ENCODE measurements at places on chromosomes 2 and 18. TPM values are rescaled to one million over a fixed set of nuclear protein-coding genes. Genes with fewer than 3 reads are reported as not detected.

Gene CABYR
- not detected for total RNA-seq

- no peak for DNase-seq
- no peaks in the 10 kb centered on the region for H3K36me3 ChIP-seq
- no peaks in the 10 kb centered on the region for H3K27me3 ChIP-seq
- no peak overlapping the region for H3K4me3 ChIP-seq
- no peaks in the 10 kb centered on the region for H3K4me1 ChIP-seq
Observed at GRCh38 chr18:11019295-11020105, 129.9 kb downstream of the PIEZO2 start.

DNA sequence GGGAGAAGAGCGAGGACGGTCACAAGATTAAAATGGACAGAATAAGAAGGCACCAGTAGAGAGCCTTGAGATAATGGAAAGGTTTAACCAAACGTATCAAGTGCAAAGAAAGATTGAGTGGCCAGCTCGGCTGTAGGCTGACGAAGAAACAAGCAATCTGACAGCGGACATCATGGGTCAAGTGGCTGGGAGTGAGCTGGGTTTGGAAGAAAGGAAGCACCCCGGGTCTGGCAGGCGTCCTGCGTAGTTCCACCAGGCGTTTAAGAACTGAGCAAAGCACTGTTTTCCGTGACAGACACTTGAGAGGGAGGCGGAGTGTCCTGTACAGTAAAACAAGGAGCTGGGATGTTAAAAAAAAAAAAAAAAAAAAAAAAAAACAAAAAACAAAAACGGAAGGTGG is 27.1 kb downstream of the DAPL1 start:
- DNase-seq: no peak
- H3K4me3 ChIP-seq: no peak overlapping the region
- H3K36me3 ChIP-seq: no peaks in the 10 kb centered on the region
- H3K4me1 ChIP-seq: no peaks in the 10 kb centered on the region

GRCh38 chr18:38038242-38038641 is 472.6 kb upstream of the CELF4 start:
- H3K27me3 ChIP-seq: no peaks in the 10 kb centered on the region
- H3K36me3 ChIP-seq: no peaks in the 10 kb centered on the region
- DNase-seq: no peak
- no peak overlapping the region for H3K4me3 ChIP-seq

DNA sequence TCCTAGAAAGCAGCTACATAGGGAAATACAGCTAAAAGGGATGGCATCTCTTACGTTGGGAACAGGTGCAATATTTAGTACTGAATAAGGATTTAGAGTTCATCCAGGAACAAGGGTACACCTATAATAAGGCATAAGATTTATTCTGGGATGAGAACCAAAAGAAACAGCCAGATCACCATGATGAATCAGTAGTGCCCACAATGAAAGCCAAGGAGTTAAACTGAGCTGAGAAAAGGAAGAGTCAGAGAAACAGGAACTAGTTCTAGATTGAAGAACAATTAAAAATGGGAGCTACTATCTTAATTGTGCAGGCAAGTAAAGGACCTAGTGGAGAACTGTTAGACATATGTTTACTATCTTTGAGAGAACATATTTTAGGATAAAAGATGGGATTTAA is 692.3 kb downstream of the LRP1B start:
- no peak overlapping the region for H3K4me3 ChIP-seq
- H3K27me3 ChIP-seq: no peaks in the 10 kb centered on the region
- H3K4me1 ChIP-seq: no peaks in the 10 kb centered on the region

DNA sequence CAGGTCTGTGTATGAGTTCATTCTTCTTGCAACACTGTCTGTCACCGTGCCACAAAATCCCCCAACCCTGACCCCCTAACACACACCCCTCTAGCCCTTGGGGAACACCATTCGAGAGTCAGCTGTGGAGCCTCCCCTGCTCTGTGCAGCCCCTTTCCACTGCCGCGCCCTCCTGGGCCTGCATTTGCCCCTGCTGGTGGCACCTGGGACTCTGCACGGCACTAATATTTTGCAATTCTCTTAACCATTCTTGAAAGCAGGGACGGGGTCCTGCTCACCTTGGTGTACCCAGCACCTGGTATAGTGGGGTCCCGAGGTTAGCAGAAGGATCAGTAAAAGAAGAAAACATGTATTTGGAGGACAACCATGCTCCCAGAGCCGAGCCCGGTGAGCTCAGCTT is 124.0 kb downstream of the HDAC4 start:
- no peak for DNase-seq
- peaks cover 46% of the 10 kb centered on the region for H3K4me1 ChIP-seq
- no peaks in the 10 kb centered on the region for H3K27me3 ChIP-seq
- H3K4me3 ChIP-seq: no peak overlapping the region
- no peaks in the 10 kb centered on the region for H3K36me3 ChIP-seq
- peak overlapping the region; percentile 71 for H3K27ac ChIP-seq

DNA sequence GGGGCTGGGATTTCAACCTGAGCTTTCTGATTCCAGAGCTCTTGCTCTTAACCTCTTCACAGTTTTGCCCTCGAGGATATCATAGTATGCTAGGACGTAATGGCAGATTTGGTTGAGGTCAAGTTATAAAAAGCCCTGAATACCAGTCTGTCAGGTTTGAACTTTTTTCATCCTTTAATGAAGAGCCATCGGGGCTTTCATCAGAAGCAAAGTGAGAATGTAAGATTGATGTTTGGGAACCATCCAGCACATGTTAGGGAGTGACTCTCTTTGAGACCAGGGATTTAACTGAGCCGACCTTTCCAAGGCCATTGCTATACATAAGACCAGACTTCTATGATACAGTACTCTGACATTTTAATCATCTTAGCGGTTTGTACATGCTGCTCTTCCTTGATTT is 142.5 kb downstream of the TTC27 start:
- no peaks in the 10 kb centered on the region for H3K36me3 ChIP-seq
- H3K27ac ChIP-seq: no peak overlapping the region
- H3K4me1 ChIP-seq: no peaks in the 10 kb centered on the region
- H3K4me3 ChIP-seq: no peak overlapping the region
- DNase-seq: no peak

GRCh38 chr2:62409442-62409841 is 96.6 kb downstream of the TMEM17 start:
- peaks cover 13% of the 10 kb centered on the region for H3K4me1 ChIP-seq
- no peak overlapping the region for H3K27ac ChIP-seq
- H3K36me3 ChIP-seq: no peaks in the 10 kb centered on the region
- no peak overlapping the region for H3K4me3 ChIP-seq

DNA sequence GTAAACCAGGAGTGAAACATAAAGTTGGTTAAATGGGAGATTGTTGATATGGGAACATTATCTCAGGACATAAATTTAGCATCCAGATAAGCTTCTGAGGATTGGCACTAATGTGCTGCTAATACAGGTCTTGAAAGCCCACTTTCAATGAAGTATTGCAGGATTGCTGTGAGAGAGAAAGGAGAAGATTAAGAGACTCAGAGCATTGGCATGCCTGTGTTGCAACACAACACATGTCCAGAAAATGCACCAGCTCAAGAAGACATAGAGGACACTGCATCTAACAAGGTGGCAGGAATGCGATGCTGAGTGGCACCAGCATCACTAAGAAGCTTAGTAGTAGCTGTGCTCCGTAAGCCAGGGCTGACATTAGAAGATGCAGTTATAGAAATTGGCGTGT is 728.9 kb downstream of the SUCLG1 start:
- no peaks in the 10 kb centered on the region for H3K36me3 ChIP-seq
- no peak for DNase-seq
- H3K4me1 ChIP-seq: no peaks in the 10 kb centered on the region
- no peak overlapping the region for H3K4me3 ChIP-seq
- no peak overlapping the region for H3K27ac ChIP-seq
- no peaks in the 10 kb centered on the region for H3K27me3 ChIP-seq

- no peaks in the 10 kb centered on the region for H3K27me3 ChIP-seq
- H3K36me3 ChIP-seq: no peaks in the 10 kb centered on the region
- H3K4me3 ChIP-seq: no peak overlapping the region
- H3K27ac ChIP-seq: no peak overlapping the region
- no peaks in the 10 kb centered on the region for H3K4me1 ChIP-seq
- DNase-seq: no peak
Observed at GRCh38 chr2:16438613-16439321, 226.9 kb downstream of the CYRIA start.

DNA sequence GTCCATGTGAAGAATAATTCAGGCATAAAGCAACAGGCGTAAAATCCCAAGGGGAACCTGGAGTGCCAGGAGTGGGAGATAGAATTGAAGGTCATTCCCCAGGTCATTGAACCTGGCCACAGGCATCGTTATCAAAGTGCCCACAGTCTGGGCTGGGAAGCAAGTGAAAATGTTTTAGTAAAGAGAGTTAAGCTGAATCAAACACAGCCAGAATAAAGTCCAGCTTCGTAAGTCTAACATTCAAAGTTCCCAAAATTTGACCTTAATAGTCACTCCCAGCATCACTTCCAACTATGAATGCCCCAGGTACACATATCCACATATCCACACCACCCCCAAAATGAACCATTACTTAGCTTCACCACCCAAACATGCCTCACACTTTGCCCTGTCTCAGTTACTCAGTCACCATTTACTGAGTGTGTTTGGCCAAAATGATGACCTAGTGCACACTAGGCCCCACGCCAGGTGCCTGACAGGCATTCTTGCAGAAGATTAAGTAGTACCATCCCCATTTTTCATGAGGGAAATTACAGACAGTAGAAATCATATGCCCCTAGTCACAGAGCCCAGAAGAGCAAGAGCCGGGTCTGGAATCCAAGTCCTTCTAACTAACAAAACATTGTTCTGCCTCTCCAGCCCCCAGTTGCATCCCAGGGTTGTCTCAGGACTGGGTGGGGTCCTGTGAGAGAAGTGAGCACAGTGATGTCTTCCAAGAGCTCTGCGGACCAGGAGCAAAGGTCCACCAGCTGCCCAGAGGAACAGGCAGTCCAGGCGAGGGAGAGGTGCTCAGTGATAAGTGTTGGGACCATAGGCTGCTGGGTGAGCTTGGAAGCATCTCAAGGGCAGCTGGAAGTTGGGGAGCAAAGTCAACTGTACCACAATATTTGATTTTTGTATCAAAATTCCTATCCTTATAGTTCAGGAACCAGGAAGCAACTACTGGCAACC is 65.2 kb upstream of the MYCN start:
- no peaks in the 10 kb centered on the region for H3K36me3 ChIP-seq
- H3K27me3 ChIP-seq: no peaks in the 10 kb centered on the region
- no peaks in the 10 kb centered on the region for H3K4me1 ChIP-seq

DNA sequence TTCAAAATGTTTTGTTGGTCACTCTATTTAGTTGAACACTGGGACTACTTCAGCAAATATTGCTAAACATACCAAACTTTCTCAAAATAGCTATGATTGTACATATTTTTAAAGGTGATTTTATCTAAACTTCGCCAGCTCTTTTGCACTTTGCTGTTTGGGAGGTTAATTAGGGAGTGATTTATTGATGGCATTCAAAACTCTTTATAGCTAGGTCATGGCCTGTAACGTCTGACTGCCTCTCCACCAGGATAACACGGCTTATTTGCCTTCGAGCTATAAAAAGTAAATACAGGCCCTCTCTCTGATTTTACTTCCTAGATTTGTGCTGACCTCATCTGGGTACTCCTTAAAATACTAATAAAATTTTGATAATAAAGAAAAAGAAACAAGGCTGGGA is 931.9 kb downstream of the DCDC2C start:
- H3K27me3 ChIP-seq: no peaks in the 10 kb centered on the region
- no peaks in the 10 kb centered on the region for H3K36me3 ChIP-seq
- H3K4me1 ChIP-seq: no peaks in the 10 kb centered on the region
- DNase-seq: no peak
- no peak overlapping the region for H3K4me3 ChIP-seq
- no peak overlapping the region for H3K27ac ChIP-seq

Gene CPSF3
- 173 TPM for total RNA-seq

Gene IL36G
- total RNA-seq: not detected

DNA sequence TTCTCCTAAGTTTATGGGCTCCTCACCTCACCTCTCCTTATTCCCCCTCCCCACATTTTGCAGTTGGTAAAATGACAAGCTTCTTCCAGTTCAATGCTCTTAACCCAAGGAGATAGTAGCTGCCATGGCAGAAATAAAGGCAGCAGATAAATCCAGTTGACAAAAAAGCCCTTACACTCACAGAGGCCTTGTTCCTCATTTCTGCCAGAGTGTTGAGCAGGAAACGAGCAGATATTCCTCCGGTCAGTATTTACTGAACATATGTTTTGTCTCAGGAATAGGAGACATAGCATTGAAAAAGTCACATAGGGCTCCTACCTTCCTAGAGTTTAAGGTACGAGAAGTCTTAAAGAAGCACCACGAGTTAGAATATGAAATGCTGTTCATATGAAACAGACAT is 493.7 kb upstream of the TNP1 start:
- no peaks in the 10 kb centered on the region for H3K27me3 ChIP-seq
- no peaks in the 10 kb centered on the region for H3K36me3 ChIP-seq
- H3K4me3 ChIP-seq: no peak overlapping the region
- H3K4me1 ChIP-seq: peaks cover 3% of the 10 kb centered on the region
- DNase-seq: no peak

Gene MLPH
- total RNA-seq: 84.8 TPM

GRCh38 chr2:44362207-44363015 is 664 bp downstream of the CAMKMT start:
- H3K4me1 ChIP-seq: peaks cover 33% of the 10 kb centered on the region
- H3K27ac ChIP-seq: peak overlapping the region; percentile 93
- peak; percentile 49 for DNase-seq

GRCh38 chr18:11995445-11996189 is 14.3 kb downstream of the IMPA2 start:
- no peaks in the 10 kb centered on the region for H3K36me3 ChIP-seq
- no peak overlapping the region for H3K4me3 ChIP-seq
- H3K27ac ChIP-seq: peak overlapping the region; percentile 78
- peaks cover 26% of the 10 kb centered on the region for H3K4me1 ChIP-seq
- no peaks in the 10 kb centered on the region for H3K27me3 ChIP-seq

DNA sequence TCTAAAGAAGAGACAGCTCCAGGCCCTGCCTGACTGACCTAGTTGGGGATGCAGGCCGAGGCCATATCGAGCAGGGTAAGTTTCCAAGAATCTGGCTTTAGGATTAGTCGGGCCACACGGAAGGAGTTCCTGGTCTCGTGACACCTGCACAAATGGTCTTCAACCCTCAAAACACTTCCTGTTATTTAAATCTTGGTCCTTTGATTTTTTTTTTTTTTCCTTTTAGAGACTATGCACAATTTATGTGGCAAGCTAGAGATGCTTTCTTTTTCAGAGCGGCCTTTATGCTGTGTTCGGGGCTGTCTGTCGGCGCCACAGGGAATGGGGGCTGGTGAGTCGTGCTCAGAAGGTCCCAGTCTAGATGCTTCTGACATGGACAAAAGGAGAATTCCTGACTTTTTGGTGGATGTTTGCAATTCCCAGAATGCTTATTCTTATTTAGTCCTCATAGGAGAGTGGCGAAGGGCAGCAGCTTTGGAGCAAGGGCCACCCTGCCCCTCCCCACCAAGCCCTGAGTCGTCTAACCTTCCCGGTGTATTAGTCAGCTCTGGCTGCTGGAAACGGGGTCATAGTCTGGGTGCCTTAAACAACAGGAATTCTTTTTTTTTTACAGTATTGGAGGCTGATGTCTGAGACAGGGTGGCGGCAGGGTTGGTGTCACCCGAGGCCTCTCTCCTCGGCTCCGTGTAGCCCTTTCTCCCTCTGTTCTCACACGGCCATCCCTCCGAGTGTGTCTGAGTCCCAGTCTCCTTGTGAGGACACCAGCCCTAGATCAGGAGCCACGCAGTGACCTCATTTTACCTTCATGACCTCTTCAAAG is 27.4 kb downstream of the HPCAL1 start:
- H3K4me1 ChIP-seq: peaks cover 68% of the 10 kb centered on the region
- DNase-seq: no peak
- no peaks in the 10 kb centered on the region for H3K27me3 ChIP-seq
- H3K36me3 ChIP-seq: no peaks in the 10 kb centered on the region
- no peak overlapping the region for H3K4me3 ChIP-seq
- peak overlapping the region; percentile 47 for H3K27ac ChIP-seq

All from transverse colon (tissue), 4 donors.